ENCODE measurements at places on chromosomes 6 and 20.

- no peak for DNase-seq
These were observed 648.4 kb upstream of the EYS start for GRCh38 chr6:66355471-66355870.

DNA sequence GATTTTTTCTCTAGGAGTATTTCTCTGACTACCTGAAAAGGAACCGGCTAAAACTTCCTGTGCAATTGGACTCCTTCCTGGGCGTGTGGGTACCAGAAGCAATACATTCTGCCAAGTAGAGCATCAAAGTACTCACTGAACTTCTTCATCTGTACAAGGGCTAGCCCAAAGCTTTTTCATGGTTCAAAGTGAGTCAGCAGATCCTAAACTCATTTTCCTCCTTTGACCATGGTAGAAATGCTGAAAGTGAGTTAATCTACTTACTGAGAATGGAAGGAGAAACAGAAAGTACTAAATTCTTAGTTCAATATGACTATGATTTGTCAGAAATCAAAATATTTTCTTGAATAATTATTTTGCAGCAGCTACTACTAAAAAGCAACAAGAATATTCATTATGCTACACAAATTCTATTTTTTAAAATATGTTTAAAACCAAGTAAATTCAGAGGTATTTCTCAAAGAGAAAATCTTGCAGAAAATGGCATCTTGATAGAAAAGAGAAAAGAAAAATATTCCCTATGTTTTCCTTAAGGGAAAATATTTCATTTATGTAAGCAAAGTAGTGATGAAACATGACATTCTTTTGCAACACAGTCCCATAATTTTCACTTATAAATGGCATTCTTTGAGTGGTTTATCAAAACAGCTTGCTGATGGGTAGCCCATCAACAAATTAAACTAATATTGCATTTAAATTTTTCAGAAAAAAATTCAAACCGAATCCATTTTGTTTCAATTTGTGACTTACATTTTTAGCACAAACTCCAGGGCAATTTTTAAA lies 3.7 kb upstream of the BEND6 start:
- DNase-seq: no peak

- no peak for DNase-seq
These were observed 6.0 kb upstream of the PTK7 start for GRCh38 chr6:43070028-43070632.

GRCh38 chr6:5507131-5507681 lies 245.9 kb downstream of the FARS2 start:
- DNase-seq: no peak

- no peak for DNase-seq
These were observed 42.1 kb upstream of the BTN3A2 start for GRCh38 chr6:26322645-26323482.

All from stimulated activated CD4-positive, alpha-beta T cell treated with anti-CD3 and anti-CD28 coated beads, Interleukin-15, amount 100 ng/mL, for 1 hour (primary cell).